Sciatic nerve (tissue), 2 donors: ENCODE measurements at places on chromosomes 7 and 10.

GRCh38 chr10:127928021-127928806 lies 21.3 kb downstream of the PTPRE start:
- DNase-seq, result no peak

GRCh38 chr7:47614450-47614849 lies 32.5 kb upstream of the TNS3 start:
- DNase-seq, result no peak

- DNase-seq, result no peak
Measured at GRCh38 chr10:54904833-54905232, 103.8 kb upstream of the PCDH15 start.

- no peak for DNase-seq
Measured at GRCh38 chr7:91634485-91635177, 245.9 kb downstream of the MTERF1 start.

- DNase-seq, result no peak
Measured at GRCh38 chr10:15588635-15589508, 130.8 kb downstream of the ITGA8 start.

DNA sequence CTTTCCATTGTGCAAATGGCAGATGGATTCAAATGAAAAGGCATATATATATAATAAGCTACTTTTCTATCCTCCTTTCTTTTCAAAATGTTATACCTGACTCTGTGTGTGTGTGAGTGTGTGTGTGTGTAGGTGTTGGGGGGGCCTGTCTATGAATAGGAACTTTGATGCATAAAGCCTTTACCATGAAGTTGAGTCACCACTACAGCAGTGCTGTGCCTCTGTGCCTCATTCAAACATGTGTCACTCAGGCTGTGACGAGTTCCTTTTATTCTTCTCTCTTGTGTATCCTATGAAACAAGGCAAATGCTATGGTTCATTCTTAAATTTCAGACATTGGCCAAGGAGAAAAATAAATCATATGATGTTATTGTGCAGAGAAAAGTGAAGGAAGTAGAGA lies 52.7 kb upstream of the DKK1 start:
- DNase-seq, result no peak

- DNase-seq, result no peak
Measured at GRCh38 chr7:123692471-123692877, 36.8 kb downstream of the LMOD2 start.

- DNase-seq, result no peak
Measured at GRCh38 chr10:85603151-85603940, 763.2 kb downstream of the GRID1 start.
